Activated B cell treated with CpG ODN at 0.5 μM for 24 hours (primary cell): ENCODE measurements at places on chromosomes 12 and 14. TPM values are rescaled to one million over a fixed set of nuclear protein-coding genes. Genes with fewer than 3 reads are reported as not detected.

DNA sequence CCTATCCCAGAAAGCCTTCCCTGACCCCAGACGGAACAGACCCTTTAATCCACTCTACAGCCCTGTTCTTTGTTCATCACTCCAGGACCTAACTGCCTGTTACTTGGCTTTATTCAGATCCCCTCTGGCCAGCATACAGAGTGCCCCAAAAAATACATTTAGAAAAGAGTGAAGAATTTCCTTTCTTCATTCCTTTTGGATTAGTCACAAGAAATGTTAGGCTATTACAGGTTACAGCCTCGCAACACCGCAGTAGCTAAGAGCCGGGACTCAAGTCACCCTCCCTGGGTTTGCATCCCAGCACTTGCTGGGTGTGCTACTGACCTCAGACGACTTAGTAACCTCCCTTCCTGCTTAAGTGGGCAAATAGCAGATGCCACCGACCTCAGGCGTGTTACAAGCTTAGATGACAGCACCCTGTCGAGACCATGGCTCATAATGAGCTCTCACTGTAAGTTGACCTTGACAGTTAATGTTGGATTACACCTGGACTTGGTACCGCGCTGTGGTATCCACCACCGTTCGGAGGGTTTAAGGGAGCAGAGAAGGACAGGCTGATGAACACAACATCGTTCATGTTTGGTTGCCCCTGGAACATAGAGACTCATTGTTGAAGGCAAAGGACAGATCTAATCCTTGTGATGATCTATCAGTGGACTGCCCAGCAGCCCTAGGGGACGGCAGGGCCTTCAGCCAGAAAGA lies 12.9 kb downstream of the GLRX5 start:
- peaks cover 11% of the 10 kb centered on the region for H3K4me1 ChIP-seq
- no peak overlapping the region for H3K27ac ChIP-seq
- no peak overlapping the region for H3K4me3 ChIP-seq
- no peak for DNase-seq
- H3K36me3 ChIP-seq = peaks cover 23% of the 10 kb centered on the region

DNA sequence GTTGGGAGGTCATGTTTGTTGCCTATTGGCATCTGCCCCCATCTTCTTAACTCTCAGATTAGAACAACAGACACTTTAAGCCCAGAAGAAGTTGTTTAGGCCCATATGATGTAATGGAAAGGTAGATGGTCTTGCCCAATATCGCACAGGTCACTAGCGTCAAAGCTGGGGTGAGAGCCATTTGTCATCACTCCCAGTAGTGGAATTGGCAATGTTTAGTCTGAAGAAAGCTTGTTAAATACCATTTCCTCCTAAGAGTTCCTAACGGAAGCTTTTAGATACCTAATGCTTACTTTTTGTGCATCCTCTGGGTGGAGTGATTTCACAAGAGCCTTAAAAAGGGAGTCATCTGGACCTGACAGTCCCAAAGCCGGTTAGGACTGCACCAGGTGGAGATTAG lies 125.4 kb downstream of the DACT1 start:
- no peaks in the 10 kb centered on the region for H3K36me3 ChIP-seq
- no peaks in the 10 kb centered on the region for H3K4me1 ChIP-seq
- DNase-seq = no peak
- H3K4me3 ChIP-seq = no peak overlapping the region
- H3K27me3 ChIP-seq = no peaks in the 10 kb centered on the region

- no peak for DNase-seq
- H3K27ac ChIP-seq = no peak overlapping the region
- H3K27me3 ChIP-seq = no peaks in the 10 kb centered on the region
- no peaks in the 10 kb centered on the region for H3K36me3 ChIP-seq
These were observed 112.3 kb upstream of the TSPAN8 start for GRCh38 chr12:71270057-71270456.

DNA sequence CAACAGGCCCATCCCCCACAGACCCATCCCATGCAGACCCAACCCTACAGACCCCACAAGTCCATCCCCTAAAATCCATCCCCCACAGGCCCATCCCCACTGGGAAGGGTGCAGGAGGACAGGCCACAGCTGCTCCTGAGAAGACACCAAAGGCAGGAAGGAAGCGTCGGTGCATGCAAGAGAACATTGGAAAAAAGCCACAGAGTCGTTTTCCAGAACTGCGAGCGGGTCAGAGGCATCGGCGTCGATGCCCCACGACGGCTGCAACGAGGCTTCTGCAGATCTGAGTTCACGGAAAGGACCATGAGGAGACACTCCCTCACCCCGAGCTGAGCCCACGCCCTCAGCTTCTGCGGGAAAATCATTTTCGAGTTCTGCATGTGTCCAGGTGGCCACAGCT lies 59.6 kb upstream of the GALNT9 start:
- H3K27me3 ChIP-seq = peaks cover 23% of the 10 kb centered on the region
- no peaks in the 10 kb centered on the region for H3K36me3 ChIP-seq
- no peaks in the 10 kb centered on the region for H3K4me1 ChIP-seq
- no peak overlapping the region for H3K27ac ChIP-seq
- H3K4me3 ChIP-seq = no peak overlapping the region

DNA sequence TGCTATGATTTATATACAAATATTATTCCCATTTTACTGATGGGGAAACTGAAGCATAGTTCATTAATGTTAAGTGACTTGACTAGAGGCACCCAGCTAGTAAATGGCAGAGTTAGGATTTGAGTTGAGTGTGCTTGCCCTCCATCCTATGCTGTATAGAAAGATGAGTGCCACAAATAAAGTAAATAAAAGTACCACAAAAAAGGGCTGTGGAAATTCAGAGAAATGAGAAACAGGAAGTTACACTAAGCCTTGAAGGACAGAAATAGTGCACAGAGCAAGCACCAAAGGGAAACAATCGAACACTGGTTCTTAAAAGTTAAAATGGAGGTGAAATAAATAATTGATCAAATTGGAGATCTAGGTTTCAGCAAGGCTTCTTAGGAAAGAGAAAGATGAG lies 9.2 kb upstream of the ABCD2 start:
- H3K4me1 ChIP-seq = peaks cover 11% of the 10 kb centered on the region
- H3K36me3 ChIP-seq = no peaks in the 10 kb centered on the region
- H3K27ac ChIP-seq = no peak overlapping the region
- no peak overlapping the region for H3K4me3 ChIP-seq

DNA sequence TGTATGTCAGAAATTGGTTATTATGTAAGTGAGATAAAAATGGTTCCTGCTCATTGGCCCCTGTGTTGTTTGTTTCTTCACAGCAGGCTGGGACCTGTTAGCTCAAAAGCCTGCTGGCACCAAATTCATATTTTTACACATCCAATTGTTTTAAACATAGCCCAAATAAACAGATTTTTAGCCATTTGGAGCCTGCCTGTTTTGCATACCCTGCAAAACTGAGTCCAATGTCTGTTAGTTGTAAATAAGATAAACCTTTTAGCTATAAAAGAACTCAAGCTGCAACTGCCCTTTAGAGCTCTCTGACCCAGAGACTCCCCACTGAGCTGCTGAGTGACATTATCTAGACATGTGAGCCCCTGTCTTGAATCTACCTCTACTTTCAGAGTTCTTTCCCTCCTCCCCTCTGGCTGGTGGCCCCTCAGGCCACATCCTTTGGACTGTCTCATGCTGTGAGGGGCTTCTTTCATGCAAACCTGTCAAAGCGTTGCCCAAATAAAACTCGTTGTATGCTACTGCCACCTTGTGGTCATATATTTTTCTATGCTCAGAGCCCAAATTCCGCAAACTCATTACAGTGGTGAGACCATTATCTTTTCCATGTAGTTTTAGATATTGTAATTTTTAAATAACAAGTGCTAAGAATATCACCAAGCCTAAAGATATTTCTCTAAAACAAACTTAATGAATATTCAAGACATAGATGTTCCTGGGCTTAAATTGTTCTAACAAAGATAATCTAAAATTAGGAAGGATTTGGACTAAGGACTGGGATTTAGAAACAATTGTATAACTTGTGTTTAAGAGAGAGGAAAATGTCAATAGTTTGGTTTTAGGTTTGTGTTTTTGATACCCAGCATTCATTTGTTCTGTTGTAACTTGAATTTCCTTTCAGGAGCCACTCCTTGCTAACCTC lies 337.9 kb downstream of the AACS start:
- H3K36me3 ChIP-seq = no peaks in the 10 kb centered on the region
- H3K27ac ChIP-seq = no peak overlapping the region
- H3K27me3 ChIP-seq = peaks cover 21% of the 10 kb centered on the region

- no peak overlapping the region for H3K27ac ChIP-seq
- H3K27me3 ChIP-seq = peaks cover 10% of the 10 kb centered on the region
- H3K36me3 ChIP-seq = no peaks in the 10 kb centered on the region
- no peaks in the 10 kb centered on the region for H3K4me1 ChIP-seq
- no peak overlapping the region for H3K4me3 ChIP-seq
These were observed 124.2 kb downstream of the HMGA2 start for GRCh38 chr12:65948320-65949008.

GRCh38 chr12:30211743-30212142 lies 428.0 kb upstream of the TMTC1 start:
- H3K4me1 ChIP-seq = no peaks in the 10 kb centered on the region
- no peaks in the 10 kb centered on the region for H3K36me3 ChIP-seq
- no peaks in the 10 kb centered on the region for H3K27me3 ChIP-seq

DNA sequence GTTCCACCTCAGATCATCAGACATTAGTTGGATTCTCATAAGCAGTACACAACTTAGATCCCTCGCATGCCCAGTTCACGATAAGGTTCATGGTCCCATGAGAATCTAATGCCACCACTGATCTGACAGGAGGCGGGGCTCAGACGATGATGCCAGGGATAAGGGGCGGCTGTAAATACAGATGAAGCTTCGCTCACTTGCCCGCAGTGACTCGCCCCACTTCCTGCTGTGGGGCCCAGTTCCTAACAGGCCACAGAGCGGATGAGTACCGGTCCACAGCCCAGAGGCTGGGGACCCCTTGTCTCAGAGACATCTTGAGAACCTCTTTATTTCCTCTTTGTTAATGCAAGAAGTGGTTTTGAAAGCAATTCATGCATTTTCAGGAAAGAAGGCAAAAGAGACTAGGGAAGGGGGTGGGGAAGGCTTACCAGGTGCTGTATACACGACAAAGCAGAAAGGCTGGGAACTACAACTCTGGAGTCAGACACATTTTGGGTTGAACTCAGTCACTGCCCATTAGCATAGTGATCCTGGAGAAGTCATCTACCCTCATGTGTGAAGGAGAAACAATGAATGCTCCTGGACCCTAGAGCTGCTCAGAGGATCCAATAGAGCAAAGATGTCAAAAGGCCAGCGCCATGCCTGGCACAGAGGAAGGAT lies 68.7 kb downstream of the EID3 start:
- no peak overlapping the region for H3K27ac ChIP-seq
- no peaks in the 10 kb centered on the region for H3K27me3 ChIP-seq
- no peak for DNase-seq
- no peaks in the 10 kb centered on the region for H3K36me3 ChIP-seq

GRCh38 chr12:10849425-10849878 lies at the start of gene PRR4:
Gene PRR4, minus strand, starts transcription at chr12:10849475. Its CDS starts 38 bp downstream, at chr12:10849437.
- H3K36me3 ChIP-seq = peaks cover 12% of the 10 kb centered on the region
- H3K4me3 ChIP-seq = no peak within 1 kb of the TSS
- H3K4me1 ChIP-seq = no peaks in the 10 kb centered on the region

DNA sequence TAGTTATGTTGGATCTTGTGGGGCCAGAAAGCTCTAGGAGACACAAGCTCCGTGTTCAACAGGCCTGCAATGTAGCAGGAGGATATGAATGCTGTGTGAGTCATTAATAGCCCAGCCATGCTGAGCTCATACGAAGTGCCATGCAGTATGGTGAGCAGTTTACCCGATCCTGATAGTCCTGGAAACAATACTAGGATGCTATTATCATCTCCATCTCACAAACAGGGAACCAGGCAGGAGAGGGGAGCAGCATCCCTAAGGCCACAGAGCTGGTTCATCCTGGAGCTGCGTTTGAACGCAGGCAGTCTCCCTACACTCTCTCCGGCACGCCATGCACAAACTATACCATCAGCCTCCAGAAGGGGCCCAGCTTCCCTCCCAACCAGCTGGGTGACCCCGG lies 20.5 kb downstream of the TTC7B start:
- no peak for DNase-seq
- H3K27ac ChIP-seq = no peak overlapping the region
- no peak overlapping the region for H3K4me3 ChIP-seq
- H3K4me1 ChIP-seq = no peaks in the 10 kb centered on the region

DNA sequence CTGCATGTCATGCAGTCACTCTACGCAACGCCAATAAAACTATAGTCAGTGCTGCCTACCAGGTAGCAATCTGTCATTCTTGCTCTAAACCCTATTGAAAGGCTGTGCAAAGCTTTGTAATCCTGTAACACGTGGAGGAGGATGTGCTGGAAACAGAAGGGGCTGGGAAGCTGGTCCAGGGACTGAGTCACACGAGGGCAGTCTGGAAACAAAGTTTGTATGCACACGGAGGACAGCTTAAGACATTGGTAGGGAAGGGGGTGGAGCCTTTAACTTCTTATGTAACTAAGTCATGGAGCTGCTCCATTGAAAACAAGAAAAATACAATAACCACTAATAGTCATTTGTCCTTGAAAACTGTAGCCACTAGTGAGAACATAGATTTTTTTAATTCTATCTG lies 128.0 kb downstream of the BCAT1 start:
- no peak overlapping the region for H3K4me3 ChIP-seq
- no peak overlapping the region for H3K27ac ChIP-seq
- peaks cover 11% of the 10 kb centered on the region for H3K36me3 ChIP-seq
- DNase-seq = no peak
- no peaks in the 10 kb centered on the region for H3K27me3 ChIP-seq

DNA sequence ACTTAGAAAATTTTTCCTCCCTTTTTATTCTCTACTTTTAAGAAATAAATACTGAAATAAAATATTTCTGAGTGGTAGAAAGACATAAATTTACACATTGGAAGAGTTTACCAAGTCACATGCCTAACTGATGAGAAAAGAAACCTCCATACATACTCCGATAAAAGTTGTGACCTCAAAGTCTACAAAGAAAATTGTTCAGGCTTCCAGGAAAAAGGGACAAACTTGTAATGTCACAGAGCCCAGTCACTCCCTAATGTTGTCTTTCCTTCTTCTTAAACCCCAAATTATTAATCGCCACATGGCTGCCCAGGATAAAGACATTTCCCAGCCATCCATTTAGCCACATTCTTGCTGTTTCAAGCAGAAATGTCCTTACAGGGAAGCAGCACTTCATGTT lies 455.3 kb downstream of the MDGA2 start:
- no peak for DNase-seq
- H3K4me3 ChIP-seq = no peak overlapping the region
- H3K27ac ChIP-seq = no peak overlapping the region
- no peaks in the 10 kb centered on the region for H3K27me3 ChIP-seq

Gene TMTC3
- 6.3 and 7.4 TPM in 2 replicates for total RNA-seq

Gene SLCO1B1
- total RNA-seq = not detected in 2 replicates

Gene CLEC7A
- 0.09 and 0.10 TPM in 2 replicates for total RNA-seq

Gene EML5
- 3.8 and 5.0 TPM in 2 replicates for total RNA-seq
